ENCODE measurements at places on chromosomes 12 and 14.

- peak; percentile 78 for DNase-seq
- no peak overlapping the region for H3K4me3 ChIP-seq
- H3K27me3 ChIP-seq = no peaks in the 10 kb centered on the region
- H3K4me1 ChIP-seq = no peaks in the 10 kb centered on the region
- no peak overlapping the region for H3K27ac ChIP-seq
Measured at GRCh38 chr14:38867561-38868150, 235.4 kb downstream of the SEC23A start.

DNA sequence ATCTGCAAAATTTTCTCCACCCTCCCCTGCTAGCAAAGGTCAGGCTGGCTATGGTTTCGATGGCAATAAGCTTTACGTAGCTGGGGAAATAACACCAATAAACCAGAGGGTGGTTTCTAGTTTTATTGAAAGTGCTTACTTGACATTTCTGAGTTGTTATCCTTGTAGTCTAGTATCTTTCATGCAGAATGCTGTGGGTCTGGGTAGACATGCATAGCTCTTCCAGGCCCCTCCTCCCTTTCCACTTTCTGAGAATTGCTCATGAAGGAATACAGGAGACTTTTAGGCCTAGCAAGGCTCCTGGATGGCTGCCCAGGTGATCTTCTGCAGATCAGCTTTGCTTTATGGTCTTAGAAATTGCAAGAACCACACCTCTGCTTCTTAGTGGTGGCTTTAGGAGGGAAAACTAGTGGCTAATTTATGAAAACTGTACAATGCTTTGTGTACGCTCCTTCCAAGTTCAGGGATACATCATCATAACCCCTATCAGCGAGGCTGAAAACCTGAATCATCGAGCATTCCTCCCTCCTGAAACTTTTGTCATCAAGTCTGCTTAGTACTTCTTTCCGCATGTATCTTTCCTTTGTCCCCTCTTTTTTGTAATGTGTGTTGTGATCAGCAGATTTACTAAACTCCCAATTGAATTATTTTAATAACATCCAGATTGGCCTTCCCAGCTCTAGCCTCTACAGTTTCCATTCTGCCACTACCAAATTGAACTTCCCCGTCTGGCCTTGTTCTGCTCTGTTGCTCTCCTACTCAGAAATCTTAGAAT, 473.0 kb downstream of the RAD51B start:
- H3K4me1 ChIP-seq = peaks cover 11% of the 10 kb centered on the region
- H3K27ac ChIP-seq = no peak overlapping the region
- H3K36me3 ChIP-seq = no peaks in the 10 kb centered on the region
- no peaks in the 10 kb centered on the region for H3K27me3 ChIP-seq
- no peak overlapping the region for H3K4me3 ChIP-seq

DNA sequence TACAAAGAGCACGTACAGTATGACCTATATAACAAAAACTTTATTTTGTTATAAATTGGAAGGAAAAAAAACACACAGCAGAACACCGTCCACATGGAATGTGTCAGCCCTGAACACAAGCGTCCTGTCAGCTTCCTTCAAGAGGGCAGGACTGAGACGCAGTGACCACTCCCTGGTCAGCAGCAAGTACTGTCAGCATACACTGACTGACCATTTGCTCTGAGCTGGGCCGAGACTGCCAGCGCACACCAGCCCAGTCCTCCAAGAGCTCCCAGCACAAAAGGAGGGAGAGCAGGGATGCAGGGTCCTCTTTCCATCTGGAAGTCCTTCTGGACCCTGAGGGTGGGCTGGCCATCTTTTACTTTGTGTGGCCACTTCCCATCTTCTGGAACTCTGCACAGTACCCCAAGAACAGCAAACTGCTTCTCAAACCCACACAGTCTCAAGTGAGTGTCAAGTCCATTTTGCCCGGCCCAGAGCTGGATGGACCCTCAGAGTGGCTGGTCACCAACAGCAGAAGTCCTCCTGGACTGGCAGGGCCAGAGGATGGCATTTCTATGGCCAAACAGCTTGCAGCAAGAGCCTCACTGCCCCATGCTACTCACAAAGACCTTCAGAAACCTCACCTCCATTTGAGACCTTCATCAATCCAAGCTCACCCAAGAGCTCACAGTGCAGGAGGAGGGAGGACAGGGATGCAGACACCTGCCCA, 11.7 kb downstream of the CCDC88C start:
- no peak overlapping the region for H3K27ac ChIP-seq
- H3K27me3 ChIP-seq = no peaks in the 10 kb centered on the region
- no peak for DNase-seq
- no peak overlapping the region for H3K4me3 ChIP-seq
- H3K36me3 ChIP-seq = peaks cover 26% of the 10 kb centered on the region
- H3K4me1 ChIP-seq = no peaks in the 10 kb centered on the region

GRCh38 chr14:23385642-23386265, 8.9 kb downstream of the CMTM5 start:
- H3K36me3 ChIP-seq = no peaks in the 10 kb centered on the region
- no peak overlapping the region for H3K4me3 ChIP-seq
- no peaks in the 10 kb centered on the region for H3K27me3 ChIP-seq
- H3K27ac ChIP-seq = no peak overlapping the region

DNA sequence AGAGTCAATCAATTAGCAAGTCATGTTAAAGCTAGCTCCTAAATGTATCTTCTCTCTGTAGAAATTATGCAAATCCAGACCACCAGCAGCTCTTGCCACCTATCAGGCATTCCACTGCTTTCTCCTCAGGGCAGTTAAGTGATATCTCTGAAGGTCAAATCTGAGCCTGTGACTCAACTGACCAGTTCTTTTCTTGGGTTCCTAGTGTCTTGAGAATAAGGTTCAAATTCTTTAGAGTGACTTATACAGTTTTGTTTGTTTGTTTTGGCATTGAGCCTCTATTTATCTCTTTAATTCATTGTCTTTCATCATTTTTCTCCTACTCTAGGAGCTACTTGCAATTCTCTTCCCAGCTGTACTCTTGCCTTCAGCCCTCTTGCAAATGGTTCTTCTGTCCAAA, 2.5 kb upstream of the LRIG3 start:
- H3K27ac ChIP-seq = no peak overlapping the region
- H3K27me3 ChIP-seq = peaks cover 2% of the 10 kb centered on the region
- peaks cover 2% of the 10 kb centered on the region for H3K4me1 ChIP-seq
- H3K36me3 ChIP-seq = no peaks in the 10 kb centered on the region
- H3K4me3 ChIP-seq = no peak overlapping the region
- DNase-seq = no peak

DNA sequence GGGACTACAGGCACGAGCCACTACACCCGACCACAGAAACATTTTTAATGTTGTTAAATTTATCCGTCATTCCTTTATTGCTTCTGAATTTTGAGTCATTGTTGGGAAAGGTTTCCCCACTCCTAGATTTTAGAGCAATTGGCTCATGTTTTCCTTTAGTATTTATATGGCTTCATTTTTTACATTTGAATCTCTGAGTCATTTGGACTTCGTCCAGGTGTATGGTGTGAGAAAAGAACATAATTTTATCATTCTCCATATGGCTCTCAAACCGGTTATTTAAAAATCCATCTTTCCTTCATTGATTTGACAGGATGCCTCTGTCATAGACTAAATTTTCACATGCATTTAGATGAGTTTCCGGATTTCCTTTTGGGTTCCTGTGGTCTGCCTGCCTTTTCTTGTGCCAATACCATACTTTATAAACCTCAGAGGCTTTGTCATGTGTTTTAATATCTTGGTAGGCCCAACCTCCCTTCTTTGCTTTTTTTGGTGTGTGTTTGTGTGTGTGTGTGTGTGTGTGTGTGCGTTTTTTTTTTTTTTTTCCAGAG, 30.9 kb downstream of the LRTM2 start:
- H3K4me3 ChIP-seq = no peak overlapping the region
- H3K4me1 ChIP-seq = peaks cover 3% of the 10 kb centered on the region
- no peak for DNase-seq
- H3K27me3 ChIP-seq = no peaks in the 10 kb centered on the region
- H3K27ac ChIP-seq = no peak overlapping the region
- H3K36me3 ChIP-seq = no peaks in the 10 kb centered on the region

DNA sequence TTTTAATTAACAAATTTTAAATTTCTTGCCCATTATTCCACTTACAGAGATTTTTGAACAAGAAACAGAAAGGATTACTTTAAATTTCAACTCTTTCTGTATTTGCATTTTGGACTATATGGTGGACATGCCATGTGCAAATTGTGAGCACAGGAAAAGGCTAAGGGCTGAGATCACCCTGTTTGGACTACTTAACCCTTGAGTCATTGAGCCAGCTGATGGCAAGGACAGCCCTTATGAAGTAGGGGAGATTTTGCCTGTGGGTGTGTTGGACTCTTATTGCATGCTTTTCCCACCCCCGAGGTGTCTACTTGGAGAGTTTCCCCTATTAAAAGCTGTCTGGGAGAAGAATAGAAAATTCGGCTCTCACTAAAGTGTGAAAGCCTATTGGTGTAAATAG, 17.2 kb downstream of the DERA start:
- no peak for DNase-seq
- H3K4me1 ChIP-seq = no peaks in the 10 kb centered on the region
- no peaks in the 10 kb centered on the region for H3K27me3 ChIP-seq
- H3K27ac ChIP-seq = no peak overlapping the region
- no peaks in the 10 kb centered on the region for H3K36me3 ChIP-seq
